ENCODE measurements at places on chromosomes 2 and 18.

DNA sequence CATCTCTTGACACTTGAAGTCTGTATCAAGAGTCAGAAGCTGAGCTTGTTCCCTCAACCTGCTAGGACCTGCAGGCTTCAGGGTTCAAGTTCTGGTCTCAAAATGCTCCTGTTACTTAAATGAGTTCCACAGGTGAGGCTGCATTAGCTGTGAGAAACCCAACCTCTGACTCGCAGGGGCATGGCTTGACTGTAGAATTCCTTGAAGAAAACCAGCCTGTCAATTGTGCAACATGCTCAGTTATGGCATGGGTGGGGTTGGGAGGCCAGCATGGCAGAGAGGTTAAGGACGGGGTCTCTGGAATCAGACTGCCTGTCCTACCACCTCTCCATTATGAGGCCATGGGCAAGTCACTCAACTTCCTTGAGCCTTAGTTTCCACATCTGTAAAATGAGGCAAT lies 235.8 kb downstream of the EN1 start:
- no peak for DNase-seq

DNA sequence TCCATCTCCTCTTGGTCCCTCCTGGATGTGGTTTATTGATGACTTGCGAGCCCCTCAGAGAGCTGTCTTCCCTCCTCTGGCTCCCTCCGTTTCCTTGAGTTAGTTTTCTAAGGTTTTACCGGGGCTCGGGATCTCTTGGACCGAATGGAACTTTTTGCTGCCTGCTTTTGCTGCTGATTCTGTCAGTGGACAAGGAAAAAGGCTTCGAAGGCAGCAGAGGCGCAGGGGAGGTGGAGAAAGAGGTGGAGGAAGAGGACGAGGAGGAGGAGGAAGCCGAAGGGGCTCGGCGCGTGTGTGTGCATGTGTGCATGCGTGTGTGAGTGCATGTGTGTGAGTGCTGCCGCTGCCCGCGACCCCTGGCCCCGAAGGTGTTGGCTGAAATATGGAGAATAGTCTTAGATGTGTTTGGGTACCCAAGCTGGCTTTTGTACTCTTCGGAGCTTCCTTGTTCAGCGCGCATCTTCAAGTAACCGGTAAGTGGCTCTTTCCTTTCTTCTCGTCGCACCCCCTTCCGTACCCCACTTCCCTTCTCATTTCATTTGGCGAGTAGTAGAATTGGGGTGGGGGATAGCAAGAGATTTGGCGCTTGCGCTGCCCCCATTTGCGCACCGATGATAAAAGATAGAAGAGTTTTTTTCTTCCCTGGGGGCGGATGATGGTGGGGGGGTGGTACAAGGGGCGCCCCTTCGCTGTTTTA lies 557 bp downstream of the DCC start:
- no peak for DNase-seq

DNA sequence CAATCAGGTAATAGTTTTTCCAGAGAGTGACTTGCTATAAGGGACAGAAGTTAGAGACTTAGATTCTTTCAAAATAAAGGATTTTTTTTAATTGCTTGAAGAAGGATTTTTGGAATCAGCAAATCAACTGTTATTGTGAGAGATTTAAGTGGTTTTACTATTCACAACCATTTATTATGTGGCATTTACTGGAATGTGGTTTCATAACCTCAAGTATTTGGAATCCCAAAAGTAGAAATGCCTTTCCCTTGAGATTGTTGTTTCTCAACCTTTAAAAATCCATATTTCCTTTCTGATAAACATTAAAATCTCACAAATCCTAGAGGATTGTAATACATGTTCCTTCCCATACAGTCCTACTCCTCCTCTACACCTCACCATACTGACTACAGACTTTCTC lies 5.0 kb downstream of the TANK start:
- no peak for DNase-seq

- no peak for DNase-seq
Observed at GRCh38 chr2:177748360-177748759, 324.2 kb downstream of the PDE11A start.

DNA sequence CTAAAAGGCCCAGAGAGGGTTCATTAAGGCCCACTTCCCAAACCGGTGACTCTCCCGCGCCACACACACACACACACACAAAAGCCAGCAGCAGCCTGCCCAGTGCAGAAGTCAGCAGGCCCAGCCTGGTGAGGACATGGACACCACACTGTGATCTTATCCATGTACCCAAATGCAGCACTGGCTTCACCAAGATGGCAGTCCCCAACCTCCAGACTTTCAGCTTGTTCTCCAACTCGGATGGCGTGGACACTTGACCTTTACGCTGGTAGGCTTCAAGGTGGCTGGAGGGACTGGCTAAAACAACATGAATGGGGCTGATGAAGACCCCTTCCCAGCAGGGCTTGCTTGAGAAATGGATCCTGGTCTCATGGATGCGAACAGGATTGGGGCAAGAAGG lies 50.4 kb downstream of the TNS1 start:
- no peak for DNase-seq

DNA sequence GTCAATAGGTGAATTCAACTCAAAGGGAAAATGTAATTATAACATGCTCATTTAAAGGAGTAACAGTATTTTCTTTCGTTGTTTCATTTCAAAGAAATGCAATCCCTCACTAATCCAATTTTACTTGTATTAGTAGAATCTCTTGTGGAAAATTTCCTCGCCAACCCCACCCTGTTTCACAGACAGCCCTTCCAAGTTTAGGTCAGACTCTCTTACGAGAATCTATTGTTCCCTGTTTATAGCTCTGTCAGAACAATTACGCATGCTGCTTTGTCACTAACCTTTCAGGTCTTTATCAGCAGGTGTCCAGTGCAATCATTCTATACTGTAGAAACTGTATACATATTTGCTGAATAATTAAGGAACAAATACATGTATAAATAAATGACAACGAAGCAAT lies 657.8 kb upstream of the LINC00305 start:
- no peak for DNase-seq

DNA sequence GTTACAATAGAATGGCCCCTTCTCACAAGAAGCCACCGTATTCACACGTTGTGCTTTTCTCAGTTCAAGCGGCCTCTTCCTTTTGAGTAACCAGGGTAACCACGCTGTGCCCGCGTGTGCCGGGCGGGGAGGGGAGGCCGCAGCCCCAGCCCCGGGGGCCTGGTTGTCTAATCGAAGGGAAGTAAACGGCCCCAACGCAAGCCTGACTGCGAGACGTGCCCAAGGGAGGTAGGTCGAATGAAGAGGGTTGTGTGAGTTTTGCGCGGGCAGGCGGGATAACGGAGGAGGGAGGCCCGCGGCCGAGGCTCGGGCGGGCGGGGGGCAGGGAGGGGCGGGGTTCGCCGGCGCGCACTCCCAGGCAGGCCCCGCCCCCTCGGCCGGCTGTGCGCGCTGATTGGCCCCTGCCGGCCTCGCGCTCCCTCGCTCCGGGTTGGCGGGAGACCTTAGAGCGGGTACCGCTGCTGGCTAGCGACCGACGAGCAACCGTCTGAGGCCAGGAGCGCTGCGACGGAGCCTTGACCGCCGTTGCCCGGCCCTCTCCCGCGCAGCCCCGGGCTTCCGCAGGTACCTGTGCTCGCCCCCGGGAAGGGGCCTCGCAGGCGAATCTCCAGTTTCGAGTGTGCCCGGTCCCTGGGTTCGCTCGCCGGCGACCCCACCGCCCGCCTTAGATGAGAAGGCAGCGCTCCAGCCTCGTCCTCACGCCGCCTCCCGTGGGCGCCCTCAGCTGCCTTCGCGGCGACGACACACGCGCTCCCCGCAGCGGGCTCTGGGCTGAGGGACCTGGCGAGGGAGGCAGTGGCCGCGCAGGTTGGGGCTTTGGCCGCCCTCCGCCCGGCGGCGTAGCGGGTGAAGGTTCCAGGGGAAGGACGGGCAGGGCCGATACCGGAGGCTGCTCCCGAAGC lies at the start of gene SPDYA:
Gene SPDYA, plus strand, starts transcription at position 451 of the 902 bp plus-strand sequence. CDS start 5,181 bp downstream, outside the sequence.
- peak; percentile 74 for DNase-seq

DNA sequence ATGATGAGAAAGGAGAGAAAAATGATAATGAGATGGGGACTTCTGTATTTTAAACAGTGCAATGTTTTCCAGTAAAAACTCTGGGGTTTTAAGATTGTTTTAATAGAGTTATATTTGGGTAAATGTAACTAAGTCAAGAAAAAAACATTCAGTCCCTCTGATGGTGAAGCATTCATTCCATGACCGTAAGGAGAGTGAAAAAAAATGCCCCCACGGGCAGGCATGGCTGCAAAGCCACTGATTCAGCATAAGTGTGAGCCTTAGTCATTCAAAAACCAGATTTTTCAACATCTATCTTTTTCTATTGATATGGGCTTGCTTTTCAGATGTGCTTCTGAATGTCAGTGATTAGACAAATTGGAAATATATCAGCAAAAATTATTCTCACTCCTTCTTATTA lies 957.8 kb downstream of the SLC4A3 start:
- no peak for DNase-seq

- no peak for DNase-seq
Observed at GRCh38 chr2:85380048-85380447, 25.5 kb downstream of the ELMOD3 start.

GRCh38 chr2:14633061-14633460 lies 544 bp downstream of the LRATD1 start:
- no peak for DNase-seq

DNA sequence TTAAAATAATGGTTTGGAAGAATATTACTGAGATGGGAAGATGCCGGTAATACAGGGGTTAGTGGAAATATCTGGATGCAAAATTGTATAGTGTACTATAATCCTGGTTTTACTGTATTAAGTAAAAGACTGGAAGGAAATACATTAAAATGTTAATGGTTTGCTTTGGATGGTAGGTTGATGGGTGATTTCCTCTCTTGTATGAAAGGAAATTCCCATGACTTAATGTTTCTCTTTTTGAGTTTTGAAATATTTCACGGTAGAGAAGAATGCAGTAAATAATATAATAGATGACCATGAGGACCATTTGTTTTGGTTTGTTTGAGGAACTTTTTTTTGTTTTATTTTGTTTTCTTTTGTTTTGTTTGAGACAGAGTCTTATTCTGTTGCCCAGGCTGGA lies 8.2 kb downstream of the SPTBN1 start:
- DNase-seq, result no peak

DNA sequence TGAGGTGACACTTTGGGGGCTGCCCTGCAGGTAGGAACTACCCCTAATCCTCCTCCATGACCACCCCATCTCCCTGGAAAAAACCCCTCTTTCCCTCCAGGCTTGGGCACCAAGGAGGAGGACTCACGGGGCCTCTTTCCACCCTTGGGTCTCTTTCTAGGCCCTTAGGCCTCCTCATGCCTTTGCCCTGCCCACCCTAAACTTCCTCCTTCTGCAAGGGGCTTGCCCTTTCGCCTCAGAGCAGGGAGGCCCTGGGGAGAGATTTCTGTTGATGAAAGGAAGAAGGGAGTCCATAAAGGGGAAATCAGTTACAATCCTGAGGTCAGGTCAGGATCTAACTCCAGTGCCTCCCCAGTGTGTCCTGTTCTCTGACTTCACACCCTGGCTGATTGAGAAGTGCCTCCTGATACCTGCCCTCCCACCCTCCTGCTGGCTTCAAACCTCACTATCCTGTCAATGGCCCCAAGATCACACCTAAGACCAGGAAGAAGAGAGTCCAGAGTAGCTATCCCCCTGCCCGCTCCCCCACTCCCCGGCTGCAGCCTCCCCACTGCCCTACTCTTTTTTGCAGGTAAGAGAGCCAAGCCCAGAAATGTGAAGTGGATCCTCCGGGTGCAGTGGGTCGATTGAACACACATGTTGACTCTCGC lies 16.7 kb upstream of the TNS1 start:
- DNase-seq, result no peak

GRCh38 chr2:233033672-233034071 lies 1.2 kb downstream of the NEU2 start:
- DNase-seq, result no peak

DNA sequence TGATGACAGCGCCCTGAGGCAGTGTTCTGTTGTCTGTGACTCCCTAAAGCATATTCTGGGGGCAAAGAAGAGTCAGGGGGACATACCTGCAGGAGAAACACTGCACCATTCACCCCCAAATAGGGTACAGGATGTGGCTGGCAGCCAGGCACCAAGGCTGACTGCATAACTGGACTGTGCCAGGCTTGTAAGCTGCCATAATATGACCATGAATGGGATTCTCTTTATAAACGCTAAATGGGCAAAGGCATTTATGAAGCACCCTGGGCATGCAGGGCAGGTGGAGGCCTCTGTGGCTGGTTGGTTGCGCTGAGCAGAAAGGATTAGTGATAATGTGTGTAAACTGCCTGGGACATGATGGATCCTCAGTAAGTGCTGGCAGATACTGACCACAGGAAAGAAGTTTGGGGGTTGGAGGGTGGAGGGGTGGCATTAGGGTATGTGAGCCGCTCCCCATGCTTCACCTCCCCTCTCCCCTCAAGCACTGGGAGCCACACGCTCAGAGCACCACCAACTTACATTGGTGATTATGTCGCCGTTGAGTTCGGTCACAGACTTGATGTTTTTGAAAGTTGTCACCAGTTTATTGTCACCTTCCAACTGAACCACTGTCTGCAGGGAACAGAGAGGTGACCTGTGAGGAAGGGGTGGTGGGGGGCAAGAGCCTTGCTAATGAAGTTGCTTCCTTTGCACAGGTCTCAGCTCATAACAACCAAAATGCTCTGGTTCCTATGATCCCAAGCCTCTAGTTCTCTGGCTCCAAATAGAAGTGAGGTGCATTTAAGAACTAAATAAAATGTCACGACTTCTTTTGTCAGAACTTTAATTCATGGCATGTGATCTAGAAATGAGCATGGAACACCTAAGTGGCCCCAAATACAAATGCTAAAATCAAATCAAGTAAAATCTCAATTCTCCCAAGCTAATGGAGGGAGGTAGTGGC lies 3.6 kb downstream of the FABP1 start:
- no peak for DNase-seq

DNA sequence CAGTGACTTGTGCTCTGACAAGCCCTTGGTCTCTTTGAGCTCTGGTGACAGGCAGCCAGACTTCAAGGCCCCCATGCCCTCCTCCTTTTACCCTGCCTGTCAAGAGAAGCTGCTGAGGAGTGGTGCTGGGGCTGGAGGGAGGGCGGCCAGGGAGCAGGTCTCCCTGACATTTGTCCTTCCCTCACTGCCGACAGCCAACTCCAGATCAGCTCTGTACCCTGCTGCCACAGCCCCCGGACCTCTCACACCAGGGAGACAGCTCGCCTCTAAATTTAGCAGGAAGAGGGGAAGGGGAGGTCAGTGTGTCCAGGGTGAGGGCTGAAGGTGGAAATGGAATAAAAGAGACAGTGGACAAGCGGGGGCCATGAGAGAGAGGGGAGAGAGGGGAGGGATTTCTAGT lies 155.8 kb downstream of the TDRD15 start:
- no peak for DNase-seq

DNA sequence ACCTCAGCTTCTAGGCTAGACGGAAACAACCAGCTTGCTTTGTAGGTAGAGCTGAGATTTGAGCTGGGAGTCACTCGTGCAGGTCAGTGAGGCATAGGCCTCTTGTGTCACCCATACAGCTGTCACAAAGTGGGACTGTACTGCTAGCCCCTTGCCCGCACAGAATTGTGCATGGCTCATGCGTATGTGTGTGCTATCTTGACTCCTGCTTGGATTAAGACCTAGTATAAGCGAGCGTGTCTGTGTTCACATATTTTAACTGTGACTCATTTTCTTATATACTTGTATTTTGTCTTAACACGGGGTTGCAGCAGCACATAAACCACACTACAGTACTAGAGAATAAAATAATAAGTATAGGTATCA lies 20.1 kb downstream of the CEP68 start:
- DNase-seq, result no peak

- DNase-seq, result no peak
Observed at GRCh38 chr2:203900253-203900652, 32.7 kb downstream of the CTLA4 start.
